ENCODE measurements at places on chromosomes 13 and 19.

GRCh38 chr19:35712567-35713505 is 5.0 kb upstream of the KMT2B start:
- no peak for DNase-seq

DNA sequence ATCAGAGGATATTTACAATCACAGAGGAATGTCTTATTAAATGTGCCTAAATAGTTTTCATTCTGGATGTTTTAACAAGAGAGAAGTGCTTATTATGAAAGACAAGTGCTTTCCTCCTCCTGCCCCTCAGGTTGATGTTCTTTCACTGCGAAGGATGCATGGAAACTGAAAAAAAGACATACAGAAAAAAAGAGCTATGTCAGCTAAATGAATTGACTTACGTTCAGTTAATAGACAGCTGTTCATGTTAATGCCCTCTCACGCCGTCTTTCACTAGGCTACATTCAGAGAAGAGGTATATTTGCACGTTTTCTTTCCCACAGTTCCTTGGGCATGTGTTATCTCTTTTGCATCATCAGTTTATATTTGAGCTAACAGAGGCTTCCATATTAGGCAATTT is 821.8 kb upstream of the PCDH9 start:
- DNase-seq, result no peak

- DNase-seq, result no peak
These were observed 1.6 kb downstream of the ARL11 start for GRCh38 chr13:49629947-49630346.

DNA sequence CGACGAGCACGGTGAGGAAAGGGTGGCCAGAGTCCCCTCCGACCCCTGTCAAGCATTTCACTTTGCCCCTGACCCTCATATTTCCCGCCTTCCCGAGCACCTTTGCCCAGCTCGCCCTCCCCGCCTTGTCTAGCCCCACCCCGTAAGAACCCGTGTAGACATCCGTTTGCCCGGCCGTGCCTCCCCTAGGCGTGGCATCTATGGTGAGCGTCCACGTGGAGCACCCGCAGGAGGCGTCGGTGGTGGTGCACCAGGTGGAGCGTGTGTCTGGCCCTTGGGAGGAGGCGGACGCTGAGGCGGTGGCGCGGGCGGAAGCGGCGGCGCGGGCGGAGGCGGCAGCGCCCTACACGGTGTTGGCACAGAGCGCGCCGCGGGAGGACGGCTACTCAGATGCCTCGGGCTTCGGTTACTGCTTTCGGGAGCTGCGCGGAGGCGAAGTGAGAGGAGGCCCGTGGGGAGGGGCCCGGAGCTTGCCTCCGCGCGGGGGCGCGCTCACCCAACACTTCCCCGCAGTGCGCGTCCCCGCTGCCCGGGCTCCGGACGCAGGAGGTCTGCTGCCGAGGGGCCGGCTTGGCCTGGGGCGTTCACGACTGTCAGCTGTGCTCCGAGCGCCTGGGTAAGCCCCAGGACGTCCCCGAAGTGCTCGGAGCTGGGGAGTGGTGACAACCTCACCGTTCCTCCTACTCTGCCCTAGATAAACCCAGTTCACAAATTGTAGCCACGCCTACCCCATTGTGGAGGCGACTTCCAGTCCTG is 4.2 kb downstream of the LTBP4 start:
- DNase-seq, result peak; percentile 90

DNA sequence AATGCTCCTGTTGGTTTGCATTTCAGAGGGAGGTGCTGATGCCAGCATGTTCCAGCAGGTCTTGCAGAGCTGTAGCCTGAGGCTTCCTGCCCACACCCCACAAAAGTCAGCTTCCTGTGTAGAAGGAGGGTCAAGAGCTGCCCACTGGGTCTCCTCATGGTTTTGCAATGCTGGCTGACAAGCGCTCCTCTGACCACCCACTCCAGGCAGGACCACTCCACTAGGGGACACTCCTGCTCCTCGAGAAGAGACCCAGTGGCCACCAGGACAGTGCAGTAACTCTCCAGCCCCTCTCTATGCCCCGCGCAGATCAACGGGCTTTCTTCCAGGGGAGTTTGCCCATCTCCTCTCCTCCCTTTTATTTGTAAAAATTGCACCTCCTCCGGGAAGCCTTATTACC is 72.9 kb upstream of the UQCRFS1 start:
- DNase-seq, result no peak

DNA sequence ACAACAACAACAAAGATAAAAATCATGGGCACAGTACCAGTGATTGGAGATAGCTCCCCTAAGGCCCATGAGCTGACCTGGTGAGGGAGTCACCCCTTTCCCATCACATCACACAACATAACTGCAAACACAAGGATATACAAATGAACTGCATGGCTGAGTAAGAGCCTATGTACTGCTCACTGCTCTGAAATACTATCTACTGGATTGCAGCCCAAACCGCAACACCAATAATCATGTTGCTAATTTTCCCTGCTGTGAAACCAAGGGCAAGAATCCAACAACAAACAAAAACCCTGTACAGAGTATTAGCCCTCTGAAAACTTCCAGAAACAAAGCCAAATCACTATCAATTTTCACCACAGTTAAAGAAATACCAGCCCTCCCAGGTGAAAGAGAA is 1893.2 kb downstream of the PCDH9 start:
- no peak for DNase-seq

- no peak for DNase-seq
These were observed 105.6 kb downstream of the POSTN start for GRCh38 chr13:37492741-37493514.

GRCh38 chr19:1486720-1487575 is 3.2 kb downstream of the PCSK4 start:
- no peak for DNase-seq

- DNase-seq, result no peak
These were observed 268.7 kb downstream of the DCT start for GRCh38 chr13:94210816-94211215.

GRCh38 chr19:4441994-4442818 is 15.4 kb downstream of the UBXN6 start:
- DNase-seq, result no peak

DNA sequence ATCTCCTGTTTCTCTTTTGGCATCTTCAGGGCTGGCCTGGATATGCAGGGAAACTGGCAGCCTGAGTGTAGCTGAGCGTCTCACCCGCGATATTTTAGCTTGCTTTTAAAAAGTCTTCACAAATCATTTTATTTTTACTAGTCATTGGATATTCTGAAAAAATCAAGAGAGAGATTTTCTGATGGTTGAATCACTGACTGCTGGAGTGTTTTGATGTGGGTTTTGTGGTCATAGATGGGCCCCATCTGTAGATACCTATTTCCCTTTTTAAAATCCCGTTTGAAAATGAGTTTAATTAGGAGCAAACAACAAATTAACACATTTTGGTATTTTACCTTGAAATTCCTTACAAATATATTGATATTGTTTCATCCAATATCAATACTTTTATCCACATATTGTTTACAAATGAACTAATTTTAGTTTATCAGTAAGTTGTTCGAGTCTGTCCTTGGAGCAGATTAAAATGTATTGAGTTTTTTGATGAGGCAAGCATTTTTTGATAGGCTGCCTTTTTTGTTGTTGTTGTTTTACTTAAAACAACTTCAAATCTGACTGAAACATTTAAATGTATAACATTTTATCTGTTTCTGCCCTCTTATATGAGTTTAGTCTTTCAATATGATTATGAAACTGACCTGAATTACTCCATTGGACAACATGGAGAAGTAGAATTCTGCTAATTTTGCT is 21.5 kb upstream of the OXGR1 start:
- DNase-seq, result no peak
